ENCODE measurements at places on chromosomes 7 and 10. TPM values are rescaled to one million over a fixed set of nuclear protein-coding genes. Genes with fewer than 3 reads are reported as not detected.

OR2A12 gene
- not detected for total RNA-seq

GNAT3 gene
- not detected for total RNA-seq

PAX4 gene
- total RNA-seq = not detected

ZNF804B gene
- 0.41 TPM for total RNA-seq

GRIFIN gene
- total RNA-seq = not detected

TAC1 gene
- total RNA-seq = 6.9 TPM

GRCh38 chr7:26332698-26333097 is 41.0 kb downstream of the SNX10 start:
- no peak for DNase-seq

DNA sequence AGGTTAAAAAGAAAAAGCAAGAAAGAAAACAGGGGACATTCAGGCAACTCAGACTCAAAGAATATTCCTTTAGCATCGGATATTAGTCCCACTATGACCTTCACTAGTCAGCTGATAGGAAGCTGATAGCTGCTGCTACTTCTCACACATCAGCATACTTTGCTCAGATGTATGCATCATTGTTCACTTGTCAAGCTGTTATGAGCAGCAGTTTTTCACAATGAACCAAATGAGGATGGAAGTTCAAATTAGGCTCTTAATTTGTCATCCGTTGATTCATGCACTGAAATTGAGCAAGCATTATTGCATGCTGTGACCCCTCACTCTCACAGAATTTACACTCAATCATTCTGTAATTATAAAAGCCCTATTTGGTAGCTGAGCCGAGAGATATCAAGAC is 257.7 kb downstream of the SNX13 start:
- no peak for DNase-seq

DNA sequence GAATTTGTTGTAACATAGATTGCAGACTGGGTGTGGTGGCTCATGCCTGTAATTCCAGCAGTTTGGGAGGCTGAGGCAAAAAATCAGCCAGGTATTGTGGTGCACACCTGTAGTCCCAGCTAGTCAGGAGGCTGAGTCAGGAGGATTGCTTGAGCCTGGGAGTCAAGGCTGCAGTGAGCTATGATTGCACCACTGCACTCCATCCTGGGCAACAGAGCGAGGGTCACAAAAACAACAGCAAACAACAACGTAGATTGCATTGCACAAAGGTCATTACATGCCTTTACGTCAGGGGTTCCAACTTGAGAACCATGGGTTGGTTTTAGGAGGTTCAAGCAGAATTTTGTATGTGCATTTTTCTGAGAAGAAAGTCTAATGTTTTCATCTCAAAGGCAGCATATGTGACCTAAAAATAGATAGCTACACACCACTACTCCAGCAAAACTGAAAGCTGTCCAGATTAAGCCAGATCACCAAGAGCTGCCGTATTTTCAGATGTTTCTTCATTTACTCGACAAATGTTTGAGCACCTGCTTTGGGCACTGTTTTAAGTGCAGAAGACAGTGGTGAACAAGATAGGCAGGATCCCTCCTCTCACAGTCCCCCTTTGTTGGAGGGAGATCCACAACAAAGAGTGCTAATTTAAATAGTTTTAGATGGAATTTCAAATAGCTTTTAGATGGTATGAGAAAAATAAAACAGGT is 28.3 kb upstream of the CYP26C1 start:
- DNase-seq = no peak

DNA sequence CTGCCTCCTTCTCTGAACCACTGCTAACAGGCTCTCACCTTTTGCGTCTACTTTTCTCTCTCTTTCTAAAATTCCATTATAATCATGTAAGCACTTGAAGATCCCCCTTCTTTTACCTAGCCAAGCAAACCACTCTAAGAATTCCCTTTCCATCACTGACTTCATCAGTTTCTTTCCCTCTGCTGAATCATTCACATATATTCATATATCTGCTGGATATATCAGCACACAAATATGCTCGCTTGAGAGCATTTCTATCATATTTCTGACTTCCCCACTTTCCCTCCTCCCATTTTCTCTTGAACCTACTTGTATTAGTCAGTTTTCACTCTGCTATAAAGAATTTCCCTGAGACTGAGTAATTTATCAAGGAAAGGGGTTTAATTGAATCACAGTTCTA is 84.2 kb upstream of the LRRN3 start:
- no peak for DNase-seq

DNA sequence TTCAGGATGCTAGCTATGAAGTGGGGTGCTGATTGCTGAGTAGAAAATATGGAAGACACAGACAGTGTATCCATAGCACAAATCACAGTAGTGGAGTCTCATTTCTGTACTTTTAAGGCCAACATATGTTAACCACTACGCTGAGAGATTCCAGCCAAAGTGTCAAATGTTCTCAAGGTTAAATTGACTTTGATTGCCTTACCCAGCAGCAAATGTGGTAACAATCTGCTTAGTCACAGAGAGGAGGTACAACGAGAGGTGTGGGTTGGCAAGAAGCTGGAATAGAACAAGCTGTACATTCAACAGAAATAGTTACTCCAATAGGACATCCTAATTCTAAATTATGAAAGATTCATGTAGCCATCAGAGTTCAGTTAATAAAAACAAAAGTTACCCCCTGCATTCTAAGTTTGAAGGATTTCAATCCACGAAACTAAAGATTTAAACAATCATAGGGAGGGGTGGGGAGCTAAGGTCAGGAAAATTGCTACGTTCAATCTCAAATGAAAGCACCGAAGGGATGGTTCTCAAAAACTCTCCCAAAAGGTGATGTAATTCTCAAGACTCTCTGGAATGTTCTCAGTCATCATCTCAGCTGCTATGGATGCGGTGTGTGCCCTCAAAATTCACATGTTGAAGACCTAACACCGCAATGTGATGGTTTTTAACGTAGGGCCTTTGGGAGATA is 137.0 kb downstream of the ETV1 start:
- DNase-seq = no peak

GRCh38 chr7:95373323-95373722 is 22.9 kb downstream of the PON3 start:
- no peak for DNase-seq

Data from sigmoid colon (tissue), 7 donors.